Ascending aorta (tissue), 2 donors: ENCODE measurements at places on chromosomes 12 and 14. TPM values are rescaled to one million over a fixed set of nuclear protein-coding genes. Genes with fewer than 3 reads are reported as not detected.

Gene KRT78
- not detected for total RNA-seq

- H3K4me3 ChIP-seq = no peak overlapping the region
- no peaks in the 10 kb centered on the region for H3K27me3 ChIP-seq
- no peak for DNase-seq
- H3K27ac ChIP-seq = no peak overlapping the region
- H3K36me3 ChIP-seq = peaks cover 5% of the 10 kb centered on the region
Measured at GRCh38 chr14:65033181-65033580, 46.5 kb downstream of the FNTB start.

- H3K36me3 ChIP-seq = no peaks in the 10 kb centered on the region
- no peak overlapping the region for H3K4me3 ChIP-seq
- H3K4me1 ChIP-seq = no peaks in the 10 kb centered on the region
- no peak overlapping the region for H3K27ac ChIP-seq
Measured at GRCh38 chr14:37566811-37567371, 28.2 kb downstream of the FOXA1 start.

DNA sequence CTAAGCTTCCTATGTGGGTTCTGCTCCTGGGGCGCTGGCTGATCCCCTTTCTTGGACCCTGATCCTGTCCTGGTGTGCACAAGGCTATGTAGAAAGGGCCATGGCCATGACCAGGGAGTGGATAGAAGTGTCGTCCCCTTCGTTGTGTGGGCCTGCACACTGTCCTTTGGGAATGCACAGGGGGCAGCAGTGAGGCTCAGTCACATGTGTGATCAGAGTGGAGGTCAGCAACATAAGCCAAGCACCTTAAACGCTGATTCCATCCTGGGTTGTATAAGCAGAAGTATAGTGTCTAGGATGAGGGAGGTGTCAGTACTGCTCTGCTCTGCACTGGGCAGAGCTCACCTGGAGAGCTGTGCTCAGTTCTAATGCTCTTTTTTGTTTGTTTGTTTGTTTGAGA is 48.4 kb downstream of the ESRRB start:
- H3K27me3 ChIP-seq = no peaks in the 10 kb centered on the region
- H3K36me3 ChIP-seq = no peaks in the 10 kb centered on the region
- DNase-seq = no peak

GRCh38 chr12:80100591-80100990 is 1.3 kb downstream of the OTOGL start:
- no peak overlapping the region for H3K4me3 ChIP-seq
- DNase-seq = no peak
- H3K36me3 ChIP-seq = no peaks in the 10 kb centered on the region
- peaks cover 3% of the 10 kb centered on the region for H3K4me1 ChIP-seq

- H3K4me3 ChIP-seq = no peak overlapping the region
- no peak overlapping the region for H3K27ac ChIP-seq
- H3K27me3 ChIP-seq = no peaks in the 10 kb centered on the region
- DNase-seq = no peak
- H3K4me1 ChIP-seq = no peaks in the 10 kb centered on the region
Measured at GRCh38 chr12:76983420-76983819, 81.9 kb downstream of the E2F7 start.

- no peak for DNase-seq
- H3K4me1 ChIP-seq = no peaks in the 10 kb centered on the region
- H3K4me3 ChIP-seq = no peak overlapping the region
- no peaks in the 10 kb centered on the region for H3K27me3 ChIP-seq
Measured at GRCh38 chr12:94445662-94446061, 14.0 kb downstream of the CEP83 start.
